ENCODE measurements at places on chromosomes 12 and 14.

- no peak for DNase-seq
Measured at GRCh38 chr14:85317491-85318021, 212.4 kb upstream of the FLRT2 start.

DNA sequence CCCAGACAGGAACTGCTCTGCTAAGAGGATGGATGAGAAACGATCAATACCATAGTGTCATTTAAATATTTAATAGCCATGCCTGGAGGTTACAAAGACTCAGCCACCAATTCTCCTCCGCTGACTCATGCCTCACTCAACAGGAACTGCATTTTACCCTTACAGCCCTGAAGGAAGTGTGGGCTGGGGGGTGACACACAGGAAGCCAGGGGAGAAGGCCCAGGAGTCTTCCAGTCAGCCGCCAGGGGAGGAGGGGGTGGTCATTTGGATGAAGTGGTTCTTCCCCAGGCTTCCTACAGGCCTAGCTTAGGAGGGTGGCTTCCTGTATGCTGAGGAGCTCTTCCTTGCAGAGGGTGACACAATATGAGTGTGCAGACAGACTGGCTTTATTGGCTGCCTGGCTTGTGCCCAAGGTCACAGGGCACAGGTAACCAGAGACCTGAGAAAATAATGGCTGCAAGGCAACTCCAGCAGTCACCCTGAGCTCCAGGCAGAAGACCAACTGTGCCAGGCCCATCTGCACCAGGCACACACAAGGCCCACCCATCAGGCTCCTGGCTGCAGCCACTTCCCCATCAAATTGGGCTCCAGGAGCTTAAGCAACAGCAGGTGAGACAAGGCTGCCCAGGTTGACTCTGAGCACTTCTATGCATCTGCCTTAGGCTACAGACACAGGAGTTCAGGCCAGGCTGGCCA, 30.6 kb upstream of the RPLP0 start:
- peak; percentile 51 for DNase-seq

GRCh38 chr12:124512667-124513296, 54.6 kb downstream of the NCOR2 start:
- DNase-seq: peak; percentile 63

- no peak for DNase-seq
Measured at GRCh38 chr14:91346838-91347173, 70.8 kb downstream of the CCDC88C start.

GRCh38 chr14:21019366-21019765, 5.5 kb downstream of the NDRG2 start:
- no peak for DNase-seq

DNA sequence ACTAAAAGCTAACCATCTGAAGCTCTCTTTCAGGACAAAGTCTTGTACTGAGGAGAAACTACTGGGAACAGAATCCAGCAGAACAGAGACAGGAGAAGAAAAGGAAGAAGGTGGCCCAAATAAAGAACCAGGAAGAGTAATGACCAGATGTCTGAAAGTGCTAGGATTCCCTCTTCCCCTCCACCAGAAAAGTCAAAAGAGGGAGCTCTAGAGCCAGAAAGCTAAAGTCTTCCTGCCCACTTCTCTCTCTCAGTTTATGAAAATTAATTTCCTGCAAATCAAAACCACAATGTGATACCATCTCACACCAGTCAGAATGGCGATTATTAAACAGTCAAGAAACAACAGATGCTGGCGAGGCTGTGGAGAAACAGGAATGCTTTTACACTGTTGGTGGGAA, 47.2 kb downstream of the SPPL3 start:
- DNase-seq: no peak

GRCh38 chr12:127964717-127965116, 302.3 kb upstream of the TMEM132C start:
- no peak for DNase-seq
